Stimulated activated CD4-positive, alpha-beta T cell treated with anti-CD3 and anti-CD28 coated beads, Interleukin-1b, Interleukin-23, amount 100 ng/mL, for 4 hours (primary cell): ENCODE measurements at places on chromosomes 6 and 20.

- no peak for DNase-seq
Observed at GRCh38 chr20:1415667-1416468, 23.0 kb upstream of the FKBP1A start.

DNA sequence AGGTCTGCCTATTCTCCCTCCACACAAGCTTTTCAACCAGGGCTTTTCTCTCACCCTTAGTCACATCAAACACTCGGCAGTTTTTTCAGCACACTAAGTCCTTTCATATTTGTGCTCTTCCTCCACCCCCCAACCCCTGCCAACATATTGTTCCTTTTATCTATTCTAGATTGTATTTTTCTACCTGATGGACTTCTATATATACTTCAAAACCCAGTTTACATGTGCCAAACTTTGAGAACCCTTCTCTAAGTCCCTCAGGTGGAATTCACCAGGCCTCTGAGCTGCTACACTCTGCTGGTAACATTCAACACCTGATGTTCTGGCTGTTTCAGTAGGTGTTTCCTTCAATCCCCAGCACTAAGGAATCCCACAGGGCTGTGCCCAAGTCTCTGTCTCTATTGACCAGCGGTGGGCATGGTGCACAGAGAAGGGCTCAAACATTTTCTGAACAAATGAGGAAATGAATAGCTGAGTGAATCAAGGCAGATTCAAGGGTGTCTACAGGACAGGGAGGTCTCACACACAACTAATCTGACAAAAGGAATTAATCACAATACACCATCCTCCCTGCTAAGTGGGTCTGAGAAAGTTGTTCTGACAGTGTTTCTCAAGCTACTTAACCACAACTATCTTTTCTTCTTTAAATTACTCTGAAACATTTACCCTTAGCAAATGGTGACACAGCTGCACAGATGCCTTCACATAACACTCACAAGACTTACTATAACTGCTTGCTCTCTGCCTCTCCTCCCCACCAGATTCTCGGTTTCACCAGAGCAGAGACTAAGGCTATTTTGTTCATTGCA, 166.5 kb downstream of the TSHZ2 start:
- no peak for DNase-seq

- DNase-seq = no peak
Observed at GRCh38 chr6:131924881-131925474, 26.2 kb downstream of the CCN2 start.

DNA sequence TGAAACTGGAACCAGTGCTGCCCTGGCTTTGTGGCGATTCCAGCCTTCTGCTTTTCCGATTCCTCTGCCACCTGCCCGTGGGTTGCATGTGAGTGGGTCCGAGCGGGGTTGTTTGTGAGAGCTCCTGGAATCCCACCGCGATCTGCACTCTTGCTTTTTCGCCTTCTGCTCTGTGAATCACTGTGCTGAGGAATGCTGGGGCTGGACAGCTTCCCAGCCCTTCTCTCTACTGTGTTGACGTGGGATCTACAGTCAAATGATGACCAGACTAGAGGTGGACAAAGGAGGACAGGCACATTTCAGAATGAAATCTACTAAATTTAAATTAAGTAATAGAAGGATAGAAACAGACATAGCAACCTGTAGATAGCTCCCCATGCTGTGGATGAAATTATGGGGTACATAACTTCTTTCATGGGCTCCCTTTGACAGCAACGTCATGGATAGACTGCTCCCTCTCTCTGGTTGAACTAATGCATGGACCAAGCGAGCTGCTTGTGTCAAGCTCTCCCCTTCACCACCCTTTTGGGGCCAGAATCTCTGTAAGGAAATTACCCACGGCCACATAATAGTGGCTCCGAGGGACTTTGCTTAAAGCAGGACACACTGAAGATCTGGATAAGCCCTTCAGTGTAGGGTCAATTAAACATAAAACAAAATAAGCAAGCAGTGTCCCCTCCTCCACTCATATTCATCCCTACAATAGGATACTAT, 2.0 kb downstream of the FNDC1 start:
- no peak for DNase-seq

- peak; percentile 4 for DNase-seq
Observed at GRCh38 chr6:161128680-161129196, 137.2 kb downstream of the MAP3K4 start.

DNA sequence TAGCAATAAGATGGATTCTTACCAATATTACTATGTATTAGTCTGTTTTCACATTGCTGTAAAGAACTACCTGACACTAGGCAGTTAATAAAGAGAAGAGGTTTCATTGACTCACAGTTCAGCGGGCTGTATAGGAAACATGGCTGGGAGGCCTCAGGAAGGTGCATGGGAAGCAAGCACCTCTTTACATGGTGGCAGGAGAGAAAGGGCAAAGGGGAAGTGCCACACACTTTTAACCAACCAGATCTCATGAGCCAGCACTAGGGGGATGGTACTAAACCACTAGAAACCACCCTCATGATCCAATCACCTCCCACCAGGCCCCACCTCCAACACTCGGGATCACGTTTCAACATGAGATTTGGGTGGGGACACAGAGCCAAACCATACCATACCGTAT, 40.7 kb upstream of the CCDC167 start:
- no peak for DNase-seq

GRCh38 chr6:14660806-14661579, 543.4 kb downstream of the CD83 start:
- DNase-seq = peak; percentile 5

GRCh38 chr20:57223648-57224489, 42.6 kb downstream of the BMP7 start:
- DNase-seq = no peak

DNA sequence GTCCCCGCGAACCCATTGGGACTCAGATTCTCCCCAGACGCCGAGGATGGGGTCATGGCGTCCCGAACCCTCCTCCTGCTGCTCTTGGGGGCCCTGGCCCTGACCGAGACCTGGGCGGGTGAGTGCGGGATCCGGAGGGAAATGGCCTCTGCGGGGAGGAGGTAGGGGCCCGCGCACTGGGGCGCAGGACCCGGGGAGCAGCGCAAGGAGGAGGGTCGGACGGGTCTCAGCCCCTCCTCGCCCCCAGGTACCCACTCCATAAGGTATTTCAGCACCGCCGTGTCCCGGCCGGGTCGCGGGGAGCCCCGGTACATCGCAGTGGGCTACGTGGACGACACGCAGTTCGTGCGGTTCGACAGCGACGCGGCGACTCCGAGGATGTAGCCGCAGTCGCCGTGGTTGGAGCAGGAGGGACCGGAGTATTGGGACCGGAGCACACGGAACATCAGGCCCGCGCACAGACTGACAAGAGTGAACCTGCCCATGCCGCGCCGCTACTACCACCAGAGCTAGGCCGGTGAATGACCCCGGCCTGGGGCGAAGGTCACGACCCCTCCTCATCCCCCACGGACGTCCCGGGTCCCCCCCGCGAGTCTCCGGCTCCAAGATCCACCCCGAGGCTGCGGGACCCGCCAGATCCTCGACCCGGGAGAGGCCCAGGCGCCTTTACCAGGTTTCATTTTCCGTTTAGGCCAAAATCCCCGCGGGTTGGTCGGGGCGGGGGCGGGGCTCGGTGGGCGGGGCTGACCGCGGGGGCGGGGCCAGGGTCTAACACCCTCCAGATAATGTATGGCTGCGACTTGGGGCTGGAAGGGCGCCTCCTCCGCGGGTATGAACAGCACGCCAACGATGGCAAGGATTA, 15.7 kb upstream of the HLA-A start:
- peak; percentile 62 for DNase-seq

DNA sequence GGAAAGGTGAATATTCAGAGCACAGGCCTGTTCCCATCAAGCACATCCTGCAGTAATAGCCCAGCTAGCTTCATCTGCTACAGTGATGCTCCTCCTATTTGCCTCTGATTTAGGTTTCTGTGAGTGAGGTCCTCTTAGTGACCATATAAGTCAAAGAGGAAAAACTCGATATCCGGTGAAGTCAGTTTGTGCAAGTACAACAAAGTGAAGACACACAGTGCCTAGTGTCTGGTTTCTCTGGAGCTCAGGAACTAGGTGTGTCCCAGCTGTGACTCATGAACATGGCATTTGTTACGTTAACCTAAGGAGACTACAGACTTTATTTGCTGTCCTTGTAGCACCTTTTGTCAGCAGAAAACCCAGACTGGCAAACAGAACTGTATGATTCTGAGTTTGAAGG, 33.9 kb downstream of the EDN1 start:
- DNase-seq = no peak

DNA sequence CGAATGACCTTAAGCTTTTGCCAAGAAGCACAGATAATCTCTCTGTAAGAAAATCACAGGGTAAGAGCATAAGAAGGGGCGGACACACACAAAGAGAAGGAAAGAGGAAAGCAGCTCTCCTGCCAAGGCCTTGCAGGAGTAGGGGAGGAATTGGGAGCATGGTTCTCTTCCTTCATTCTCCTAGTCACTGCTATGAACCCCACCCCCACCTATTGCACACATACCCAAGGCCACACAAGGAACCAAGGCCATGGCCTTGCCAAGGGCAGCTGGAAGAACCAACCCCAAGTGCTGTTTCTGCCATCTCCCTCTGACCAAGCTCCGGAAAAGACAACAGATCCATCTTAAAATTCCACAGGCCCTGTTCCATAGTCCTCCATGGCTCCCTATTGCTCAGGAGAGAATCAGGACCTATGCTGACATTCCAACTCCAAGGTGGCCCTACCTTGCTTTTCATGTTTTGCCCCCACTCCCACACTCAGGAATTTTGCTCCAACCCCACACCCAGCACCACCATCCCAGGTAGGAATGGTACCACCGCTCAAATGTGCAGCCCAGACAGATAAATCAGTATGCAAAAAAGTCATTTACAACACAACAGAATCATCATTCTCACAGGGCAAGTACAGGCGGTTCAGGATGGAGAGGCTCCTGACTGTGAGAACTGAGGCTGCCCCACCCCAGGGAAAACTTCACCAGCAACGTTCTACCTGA, 31.3 kb downstream of the TRAM2 start:
- no peak for DNase-seq

GRCh38 chr6:1110164-1110563, 201.7 kb upstream of the FOXQ1 start:
- no peak for DNase-seq
